Frontal cortex (tissue), 4 donors: ENCODE measurements at places on chromosomes 2 and 18.

DNA sequence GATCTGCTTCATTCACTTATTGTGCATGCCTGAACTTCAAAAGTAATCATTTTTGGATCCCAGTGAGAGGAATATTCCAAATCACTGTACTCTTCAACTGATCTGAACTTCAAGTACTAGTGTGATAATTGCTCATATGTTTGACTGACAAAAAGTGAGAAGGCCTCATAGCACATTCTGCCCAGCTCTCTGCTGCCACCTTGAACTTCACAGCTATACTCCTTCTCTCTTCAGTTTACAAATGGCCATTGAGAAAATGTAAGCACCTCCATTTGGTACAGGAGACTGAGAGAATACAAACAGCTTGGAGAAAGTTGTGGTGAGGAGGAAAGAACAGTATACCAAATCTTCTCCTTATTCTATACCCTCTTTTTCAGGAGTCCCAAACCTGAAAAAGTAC is 946.0 kb upstream of the CHAC2 start:
- no peak for DNase-seq

- DNase-seq = no peak
These were observed 500.5 kb upstream of the SYT4 start for GRCh38 chr18:43777636-43778304.

DNA sequence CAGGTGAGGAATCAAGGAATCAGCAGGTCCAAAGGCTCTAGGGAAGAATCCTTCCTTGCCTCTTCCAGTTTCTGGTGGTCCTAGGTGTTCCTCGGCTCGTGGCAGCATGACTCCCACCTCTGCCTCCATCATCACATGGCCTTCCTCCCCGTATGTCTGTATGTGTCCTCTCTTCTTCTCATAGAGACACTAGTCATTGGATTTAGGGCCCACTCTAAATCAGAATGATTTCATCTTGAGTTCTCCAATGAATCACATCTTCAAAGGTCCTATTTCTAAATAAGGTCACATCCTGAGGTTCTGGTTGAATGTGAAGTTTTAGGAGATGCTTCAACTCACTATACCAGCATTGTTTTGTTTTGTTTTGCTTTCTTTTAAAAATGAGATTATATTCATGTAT is 11.1 kb upstream of the AGFG1 start:
- no peak for DNase-seq

DNA sequence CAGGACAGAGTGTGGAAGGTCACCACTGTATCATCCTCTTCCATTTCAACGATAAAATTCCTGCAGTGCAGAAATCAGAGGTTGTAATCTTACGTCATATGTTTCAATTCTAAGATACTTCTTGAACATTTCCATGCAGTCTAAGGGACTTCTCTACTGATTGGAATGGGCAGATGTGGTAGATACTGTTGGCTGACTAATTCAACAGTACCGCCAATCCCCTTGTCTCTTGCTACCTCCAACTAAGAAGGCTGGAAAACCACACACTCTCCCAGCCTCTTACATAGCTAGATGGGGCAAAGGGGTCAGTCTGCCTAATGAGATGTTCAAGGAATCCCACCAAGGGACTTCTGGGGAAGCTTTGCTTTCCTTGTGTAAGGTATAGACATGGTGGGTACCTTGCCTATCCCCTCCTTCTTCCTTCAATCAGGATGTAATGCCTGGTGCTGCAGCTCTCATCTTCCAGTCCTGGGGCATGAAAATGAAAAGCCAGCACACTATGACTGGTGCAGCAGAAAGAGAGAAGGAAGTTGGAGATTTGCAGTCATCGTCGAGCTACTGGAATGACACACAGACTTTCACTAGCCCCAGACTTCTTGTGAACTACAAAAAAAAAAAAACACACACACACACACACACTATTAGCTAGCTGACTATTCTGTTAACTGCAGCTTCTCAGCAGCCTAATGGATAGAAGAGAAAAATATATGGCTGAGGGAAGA is 84.1 kb downstream of the ALPK2 start:
- no peak for DNase-seq

DNA sequence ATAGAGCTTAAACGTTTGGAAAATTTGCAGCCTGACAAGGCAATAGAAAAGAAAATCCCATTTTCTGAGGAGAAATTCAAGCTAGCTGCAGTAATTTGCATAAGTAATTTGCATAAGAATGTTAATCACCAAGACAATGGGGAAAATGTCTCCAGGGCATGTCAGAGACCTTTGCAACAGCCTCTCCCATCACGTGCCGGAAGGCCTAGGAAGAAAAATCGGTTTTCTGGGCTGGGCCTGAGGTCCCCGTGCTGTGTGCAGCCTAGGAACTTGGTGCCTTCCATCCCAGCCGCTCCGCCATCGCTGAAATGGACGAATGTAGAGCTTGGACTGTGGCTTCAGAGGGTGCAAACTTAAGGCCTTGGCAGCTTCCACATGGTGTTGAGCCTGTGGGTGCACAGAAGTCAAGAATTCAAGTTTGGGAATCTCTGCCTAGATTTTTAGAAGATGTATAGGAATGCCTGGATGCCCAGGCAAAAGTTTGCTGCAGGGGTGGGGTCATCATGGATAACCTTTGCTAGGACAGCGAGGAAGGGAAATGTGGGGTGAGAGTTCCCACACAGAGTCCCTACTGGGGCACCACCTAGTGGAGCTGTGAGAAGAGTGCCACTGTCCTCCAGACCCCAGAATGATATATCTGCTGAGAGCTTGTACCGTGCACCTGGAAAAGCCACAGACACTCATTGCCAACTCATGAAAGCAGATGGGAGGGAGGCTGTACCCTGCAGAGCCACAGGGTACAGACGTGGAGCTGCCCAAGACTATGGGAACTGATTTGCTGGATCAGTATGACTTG is 164.6 kb downstream of the GULP1 start:
- no peak for DNase-seq
